Activated T-cell treated with anti-CD3 and anti-CD28 coated beads, Interleukin-2, amount 50 U/mL, for 72 hours (primary cell): ENCODE measurements at places on chromosomes 6 and 20.

DNA sequence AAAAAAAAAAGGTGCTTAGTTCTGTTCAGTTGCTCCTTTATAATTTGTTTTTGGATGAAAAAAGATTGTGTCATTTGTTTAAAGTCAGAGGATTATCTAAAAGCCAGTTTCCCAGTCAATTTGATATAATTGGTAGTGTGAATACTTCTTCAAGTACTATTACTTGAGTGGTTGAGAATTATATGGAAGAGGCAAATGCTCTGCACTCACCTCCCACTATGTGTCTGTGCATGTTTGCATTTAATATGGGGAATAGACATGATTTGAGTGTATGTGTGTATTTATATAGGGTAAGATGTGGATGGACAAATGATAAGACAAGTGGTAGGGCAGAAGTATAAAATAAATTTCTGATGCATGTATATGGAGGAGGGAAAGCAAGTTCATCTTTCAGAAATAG is 15.8 kb downstream of the GJA1 start:
- no peak overlapping the region for H3K4me3 ChIP-seq
- no peaks in the 10 kb centered on the region for H3K27me3 ChIP-seq
- H3K36me3 ChIP-seq, result no peaks in the 10 kb centered on the region
- DNase-seq, result no peak
- no peaks in the 10 kb centered on the region for H3K4me1 ChIP-seq

DNA sequence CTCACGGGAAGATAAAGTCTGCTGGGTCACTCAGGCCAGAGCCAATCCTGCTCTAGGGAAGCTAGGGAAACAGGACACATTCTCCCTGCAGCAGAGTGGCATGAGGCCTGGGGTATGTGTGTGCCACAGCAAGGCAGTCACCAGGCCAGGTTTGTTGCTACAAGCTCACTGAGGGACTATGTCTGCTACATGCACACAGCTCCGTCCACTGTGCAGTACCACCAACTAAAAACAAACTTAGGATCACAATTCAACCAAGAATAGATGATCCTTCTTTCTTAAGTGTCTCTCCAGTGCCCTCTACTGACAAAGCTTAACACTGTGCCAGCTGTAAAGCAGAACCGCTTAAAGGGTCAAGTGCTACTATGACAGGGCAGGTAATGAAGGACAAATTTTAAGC is 192.5 kb downstream of the PTPRK start:
- DNase-seq, result peak; percentile 25
- H3K27me3 ChIP-seq, result no peaks in the 10 kb centered on the region
- H3K4me3 ChIP-seq, result no peak overlapping the region
- no peak overlapping the region for H3K27ac ChIP-seq

- H3K4me3 ChIP-seq, result peak overlapping the region; percentile 40
- H3K36me3 ChIP-seq, result peaks cover 2% of the 10 kb centered on the region
- H3K27me3 ChIP-seq, result no peaks in the 10 kb centered on the region
- peak; percentile 65 for DNase-seq
- peaks cover 15% of the 10 kb centered on the region for H3K4me1 ChIP-seq
These were observed 32.6 kb downstream of the CEP85L start for GRCh38 chr6:118618676-118619377.

GRCh38 chr6:7087066-7087465 is 20.7 kb upstream of the RREB1 start:
- no peak for DNase-seq
- H3K4me1 ChIP-seq, result peaks cover 37% of the 10 kb centered on the region
- H3K36me3 ChIP-seq, result peaks cover 2% of the 10 kb centered on the region
- peak overlapping the region; percentile 75 for H3K4me3 ChIP-seq
- H3K27ac ChIP-seq, result peak overlapping the region; percentile 9
- H3K27me3 ChIP-seq, result peaks cover 19% of the 10 kb centered on the region

GRCh38 chr20:10462516-10462915 is 27.4 kb downstream of the SLX4IP start:
- H3K4me3 ChIP-seq, result no peak overlapping the region
- peaks cover 13% of the 10 kb centered on the region for H3K36me3 ChIP-seq
- no peak for DNase-seq
- H3K27me3 ChIP-seq, result no peaks in the 10 kb centered on the region
- no peak overlapping the region for H3K27ac ChIP-seq
- peaks cover 23% of the 10 kb centered on the region for H3K4me1 ChIP-seq

- peak; percentile 76 for DNase-seq
- peaks cover 53% of the 10 kb centered on the region for H3K4me1 ChIP-seq
- peak overlapping the region; percentile 90 for H3K4me3 ChIP-seq
- H3K27me3 ChIP-seq, result peaks cover 11% of the 10 kb centered on the region
These were observed 19.6 kb upstream of the ABT1 start for GRCh38 chr6:26576929-26577719.

DNA sequence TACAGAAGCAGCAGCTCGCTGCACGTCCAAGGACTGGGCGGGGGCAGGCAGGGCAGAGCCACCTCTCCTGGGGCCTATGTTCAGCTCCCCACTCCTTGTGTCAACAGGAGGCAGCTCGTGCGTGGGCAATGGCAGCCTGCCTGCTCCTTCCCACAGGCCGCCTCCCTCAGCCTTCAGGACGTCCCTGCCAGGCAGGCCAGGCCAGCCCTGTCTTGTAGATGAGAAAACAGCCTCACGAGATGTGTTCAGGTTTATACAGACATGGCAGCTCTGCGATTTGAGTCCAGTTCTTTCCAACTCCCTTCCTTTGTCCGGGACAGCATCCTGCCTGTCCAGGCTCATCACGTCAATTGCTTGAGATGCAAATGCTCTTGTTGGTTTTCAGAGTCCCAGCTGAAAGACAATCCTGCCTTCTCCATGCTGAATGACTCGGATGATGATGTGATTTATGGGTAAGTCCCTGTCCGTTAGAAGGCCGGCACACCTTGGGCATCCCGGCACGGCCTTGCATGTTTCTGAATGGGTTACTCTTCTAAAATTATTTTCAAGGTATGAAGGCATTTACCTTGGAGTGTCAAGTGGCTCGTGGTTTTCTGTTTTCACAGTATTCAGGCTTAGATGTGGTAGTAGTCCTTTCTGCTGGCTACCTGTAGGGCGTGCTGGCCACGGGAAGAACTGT is 13.5 kb downstream of the DYNLT1 start:
- peaks cover 9% of the 10 kb centered on the region for H3K36me3 ChIP-seq
- DNase-seq, result no peak
- no peaks in the 10 kb centered on the region for H3K27me3 ChIP-seq
- H3K27ac ChIP-seq, result peak overlapping the region; percentile 54
